ENCODE measurements at places on chromosomes 16 and 17.

DNA sequence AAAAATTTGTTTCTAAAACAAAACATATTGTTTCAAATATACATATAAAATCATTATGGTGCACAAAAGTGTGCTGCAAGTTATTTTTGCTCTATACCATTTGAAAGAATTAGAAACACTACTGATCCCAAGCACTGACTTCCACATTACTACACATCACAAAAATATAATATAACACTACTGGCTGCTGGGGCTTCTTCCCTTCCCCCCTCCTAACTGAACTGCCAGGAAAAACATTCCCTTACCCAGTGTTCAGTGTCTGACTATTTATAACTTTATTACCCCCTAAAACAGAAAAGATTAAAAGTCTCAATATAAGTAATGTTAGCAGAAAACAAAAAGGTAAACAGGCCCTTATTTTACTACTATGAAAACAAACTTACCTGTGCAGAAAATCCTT is 36.9 kb downstream of the GPATCH8 start:
- H3K4me1 ChIP-seq, result peaks cover 5% of the 10 kb centered on the region
- H3K27ac ChIP-seq, result no peak overlapping the region
- H3K36me3 ChIP-seq, result peaks cover 9% of the 10 kb centered on the region
- H3K4me3 ChIP-seq, result no peak overlapping the region

DNA sequence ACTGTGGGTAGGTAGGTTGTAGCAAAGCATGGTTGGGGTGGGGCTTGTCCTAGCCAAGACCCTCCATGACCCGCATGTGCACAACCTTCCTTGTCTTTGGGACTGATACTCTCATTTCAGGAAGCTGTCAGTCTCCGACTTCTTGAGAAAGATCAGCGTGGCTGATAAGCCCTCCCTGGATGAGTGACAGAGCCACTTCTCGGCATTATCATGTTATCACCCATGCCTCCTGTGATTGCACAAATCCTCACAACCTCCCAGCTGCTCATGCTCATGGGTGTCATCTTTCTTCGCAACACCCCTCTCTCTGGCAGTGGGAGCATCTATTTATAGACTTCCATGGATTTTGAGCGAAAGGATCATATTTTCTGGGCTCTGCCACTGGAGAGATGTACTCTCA is 314.2 kb downstream of the FOXL1 start:
- H3K36me3 ChIP-seq, result no peaks in the 10 kb centered on the region
- 0 out of 2 replicates have a peak, but pooled peaks cover 2% of the 10 kb centered on the region for H3K27me3 ChIP-seq
- H3K4me3 ChIP-seq, result no peak overlapping the region

- peaks cover 54% of the 10 kb centered on the region for H3K27me3 ChIP-seq
- H3K4me1 ChIP-seq, result no peaks in the 10 kb centered on the region
- H3K36me3 ChIP-seq, result no peaks in the 10 kb centered on the region
- DNase-seq, result no peak
- H3K27ac ChIP-seq, result no peak overlapping the region
Observed at GRCh38 chr17:46896991-46897390, 26.0 kb upstream of the GOSR2 start.

- peak; percentile 49 for DNase-seq
- peak overlapping the region; percentile 87 for H3K27ac ChIP-seq
- peak overlapping the region; percentile 55 for H3K4me3 ChIP-seq
- peaks cover 21% of the 10 kb centered on the region for H3K36me3 ChIP-seq
Observed at GRCh38 chr16:1379304-1380076, 27.8 kb downstream of the GNPTG start.

GRCh38 chr17:32882734-32883133 is 5.8 kb upstream of the MYO1D start:
- no peaks in the 10 kb centered on the region for H3K36me3 ChIP-seq
- peak; percentile 32 for DNase-seq
- H3K27me3 ChIP-seq, result no peaks in the 10 kb centered on the region
- H3K27ac ChIP-seq, result no peak overlapping the region
- no peaks in the 10 kb centered on the region for H3K4me1 ChIP-seq

DNA sequence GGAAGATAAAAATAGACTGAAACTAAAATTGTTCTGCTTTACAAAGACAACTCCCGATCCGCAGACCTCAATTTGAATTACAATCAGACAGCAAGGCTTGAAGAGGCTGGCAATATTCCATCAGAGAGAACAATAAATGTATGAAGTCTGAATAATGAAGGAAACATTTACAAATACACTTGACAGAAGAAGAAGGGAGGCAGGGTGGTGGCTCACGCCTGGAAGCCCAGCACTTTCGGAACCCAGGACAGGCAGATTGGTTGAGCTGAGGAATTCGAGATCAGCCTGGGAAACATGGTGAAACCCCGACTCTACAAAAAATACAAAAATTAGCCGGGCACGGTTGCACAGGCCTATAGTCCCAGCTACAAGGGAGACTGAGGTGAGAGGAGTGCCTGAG is 14.6 kb downstream of the ODF4 start:
- no peak for DNase-seq
- H3K36me3 ChIP-seq, result no peaks in the 10 kb centered on the region
- no peak overlapping the region for H3K27ac ChIP-seq
- H3K4me1 ChIP-seq, result no peaks in the 10 kb centered on the region
- H3K4me3 ChIP-seq, result no peak overlapping the region

GRCh38 chr17:83056583-83057396 is 22.6 kb upstream of the METRNL start:
- H3K27ac ChIP-seq, result peak overlapping the region; percentile 35
- H3K36me3 ChIP-seq, result no peaks in the 10 kb centered on the region
- H3K27me3 ChIP-seq, result peaks cover 3% of the 10 kb centered on the region
- H3K4me3 ChIP-seq, result no peak overlapping the region
- peaks cover 18% of the 10 kb centered on the region for H3K4me1 ChIP-seq

- H3K4me3 ChIP-seq, result no peak overlapping the region
- H3K27ac ChIP-seq, result no peak overlapping the region
- H3K27me3 ChIP-seq, result peaks cover 15% of the 10 kb centered on the region
- no peak for DNase-seq
- no peaks in the 10 kb centered on the region for H3K36me3 ChIP-seq
Observed at GRCh38 chr17:63517825-63518534, 5.2 kb upstream of the KCNH6 start.

GRCh38 chr16:28540346-28540745 is 1.6 kb upstream of the NUPR1 start:
- H3K36me3 ChIP-seq, result peaks cover 17% of the 10 kb centered on the region
- DNase-seq, result no peak
- no peak overlapping the region for H3K27ac ChIP-seq
- no peak overlapping the region for H3K4me3 ChIP-seq
- H3K27me3 ChIP-seq, result no peaks in the 10 kb centered on the region
- peaks cover 9% of the 10 kb centered on the region for H3K4me1 ChIP-seq

GRCh38 chr17:951325-952132 is 28.0 kb downstream of the NXN start:
- peaks cover 22% of the 10 kb centered on the region for H3K4me1 ChIP-seq
- peak overlapping the region; percentile 97 for H3K27ac ChIP-seq
- H3K36me3 ChIP-seq, result peaks cover 8% of the 10 kb centered on the region
- no peaks in the 10 kb centered on the region for H3K27me3 ChIP-seq
- H3K4me3 ChIP-seq, result peak overlapping the region; percentile 6

GRCh38 chr16:81567987-81568748 is 123.6 kb downstream of the CMIP start:
- peak; percentile 43 for DNase-seq
- no peaks in the 10 kb centered on the region for H3K36me3 ChIP-seq
- peaks cover 7% of the 10 kb centered on the region for H3K4me1 ChIP-seq
- H3K4me3 ChIP-seq, result no peak overlapping the region

DNA sequence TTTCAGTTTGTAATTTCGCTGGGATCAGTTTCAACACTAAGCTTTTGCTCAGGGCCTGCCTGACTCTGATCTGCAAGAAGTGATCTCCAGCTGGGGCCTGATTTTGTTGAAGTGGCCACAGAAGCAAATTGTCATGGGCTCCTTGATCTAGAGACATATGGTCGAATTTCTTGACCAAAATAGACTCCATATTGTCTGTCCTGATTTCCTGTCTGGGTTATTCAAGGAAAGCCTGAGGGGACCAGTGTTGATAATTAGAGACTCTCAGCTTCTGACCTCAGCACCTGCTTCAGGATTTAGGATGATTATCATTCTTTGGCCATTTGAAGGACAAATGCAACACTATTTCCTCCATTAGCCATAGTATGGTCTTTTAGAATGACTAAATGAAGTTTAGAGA is 48.9 kb upstream of the MSI2 start:
- H3K27ac ChIP-seq, result no peak overlapping the region

- DNase-seq, result no peak
- peaks cover 4% of the 10 kb centered on the region for H3K4me1 ChIP-seq
- no peak overlapping the region for H3K4me3 ChIP-seq
- no peaks in the 10 kb centered on the region for H3K27me3 ChIP-seq
- H3K36me3 ChIP-seq, result peaks cover 4% of the 10 kb centered on the region
- no peak overlapping the region for H3K27ac ChIP-seq
Observed at GRCh38 chr17:67243284-67243683, 1.7 kb downstream of the HELZ start.

GRCh38 chr16:30525844-30526136 is 576 bp downstream of the ZNF768 start:
- peaks cover 5% of the 10 kb centered on the region for H3K4me1 ChIP-seq
- DNase-seq, result no peak
- peak overlapping the region; percentile 56 for H3K27ac ChIP-seq

DNA sequence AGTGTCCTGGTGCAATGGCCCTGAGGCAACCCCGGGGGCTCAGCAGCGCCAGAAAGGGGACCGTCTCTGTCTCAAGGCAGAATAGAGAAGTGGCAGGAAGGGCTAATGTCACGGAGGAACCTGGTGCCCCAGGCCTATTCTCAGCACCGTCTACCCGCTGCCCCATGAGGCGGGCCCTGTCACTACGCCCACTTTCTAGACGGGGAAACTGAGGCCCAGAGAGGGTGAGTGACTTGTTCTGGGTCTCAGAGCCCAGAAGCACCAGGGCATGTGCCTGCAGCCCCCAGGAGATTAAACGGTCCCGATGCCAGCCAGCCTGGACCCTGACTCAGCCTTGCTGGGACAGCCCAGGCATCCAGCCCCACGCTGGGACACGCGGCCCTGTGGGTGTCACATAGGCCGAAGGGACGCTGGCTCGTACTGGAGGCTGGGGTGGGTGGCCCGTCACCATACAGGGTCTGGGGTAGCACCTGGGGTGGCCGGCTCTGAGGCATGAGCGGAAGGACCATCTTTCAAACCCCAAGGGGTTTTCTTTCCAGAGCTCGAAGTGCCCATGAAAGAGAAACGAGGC is 40.2 kb upstream of the PABPN1L start:
- H3K27ac ChIP-seq, result no peak overlapping the region
- peaks cover 13% of the 10 kb centered on the region for H3K27me3 ChIP-seq
- no peaks in the 10 kb centered on the region for H3K4me1 ChIP-seq

DNA sequence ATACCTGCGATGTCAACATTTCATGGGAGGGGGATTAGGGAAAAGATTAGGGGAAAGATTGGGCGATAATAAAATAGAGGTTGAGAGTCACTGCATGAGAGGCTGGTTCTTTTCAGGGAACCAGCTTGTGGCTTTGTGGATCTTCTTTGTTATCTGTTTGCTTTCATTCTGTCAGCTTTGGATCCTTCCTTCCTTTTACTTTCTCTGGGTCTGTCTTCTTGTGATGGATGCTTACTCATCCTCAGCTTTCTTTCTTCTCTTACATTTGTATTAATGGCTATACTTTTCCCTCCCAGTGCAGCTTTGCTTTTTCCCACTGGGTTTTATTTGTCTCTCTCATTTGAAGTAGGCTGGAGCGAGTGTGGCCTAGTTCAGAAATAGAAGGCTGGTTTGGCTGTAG is 47.1 kb downstream of the RPTOR start:
- H3K4me1 ChIP-seq, result peaks cover 7% of the 10 kb centered on the region
- no peak for DNase-seq
- no peak overlapping the region for H3K4me3 ChIP-seq
- no peaks in the 10 kb centered on the region for H3K36me3 ChIP-seq
- H3K27me3 ChIP-seq, result no peaks in the 10 kb centered on the region

- H3K4me3 ChIP-seq, result no peak overlapping the region
- H3K36me3 ChIP-seq, result no peaks in the 10 kb centered on the region
- no peak overlapping the region for H3K27ac ChIP-seq
- DNase-seq, result peak; percentile 67
Observed at GRCh38 chr16:48687421-48688038, 77.5 kb upstream of the N4BP1 start.

DNA sequence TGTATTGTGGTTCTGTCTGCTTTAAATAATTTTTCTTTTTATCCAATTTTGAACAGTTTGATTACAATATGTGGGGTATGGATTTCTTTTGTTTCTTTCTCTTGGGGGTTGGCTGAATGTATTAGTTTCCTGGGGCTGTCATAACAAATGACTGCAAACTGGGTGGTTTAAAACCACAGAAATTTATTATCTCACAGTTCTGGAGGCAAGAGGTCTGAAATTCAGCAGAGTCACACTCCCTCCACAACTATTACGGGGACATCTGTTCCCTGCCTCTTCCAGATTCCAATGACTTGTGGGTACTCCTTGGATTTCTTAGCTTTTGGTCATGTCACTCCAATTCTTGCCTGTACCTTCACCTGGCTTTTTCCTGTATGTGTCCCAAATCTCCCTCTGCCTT is 23.7 kb downstream of the COX11 start:
- no peak overlapping the region for H3K4me3 ChIP-seq
- H3K27me3 ChIP-seq, result peaks cover 4% of the 10 kb centered on the region
- no peak overlapping the region for H3K27ac ChIP-seq
- H3K4me1 ChIP-seq, result peaks cover 8% of the 10 kb centered on the region

- H3K27ac ChIP-seq, result no peak overlapping the region
- no peaks in the 10 kb centered on the region for H3K36me3 ChIP-seq
- no peak for DNase-seq
- peaks cover 3% of the 10 kb centered on the region for H3K4me1 ChIP-seq
- peaks cover 2% of the 10 kb centered on the region for H3K27me3 ChIP-seq
Observed at GRCh38 chr16:65576631-65577030, 454.8 kb upstream of the CDH11 start.

- H3K27me3 ChIP-seq, result no peaks in the 10 kb centered on the region
- peaks cover 6% of the 10 kb centered on the region for H3K36me3 ChIP-seq
- DNase-seq, result no peak
- no peak overlapping the region for H3K4me3 ChIP-seq
- no peaks in the 10 kb centered on the region for H3K4me1 ChIP-seq
Observed at GRCh38 chr16:600781-601180, 10.9 kb downstream of the RAB40C start.
